GM19239 (cell line): ENCODE measurements at places on chromosomes 1 and 21.

GRCh38 chr1:56360021-56360420, 219.3 kb downstream of the PLPP3 start:
- no peak for DNase-seq

- no peak for DNase-seq
Observed at GRCh38 chr1:43435146-43436145, 18.3 kb downstream of the HYI start.

DNA sequence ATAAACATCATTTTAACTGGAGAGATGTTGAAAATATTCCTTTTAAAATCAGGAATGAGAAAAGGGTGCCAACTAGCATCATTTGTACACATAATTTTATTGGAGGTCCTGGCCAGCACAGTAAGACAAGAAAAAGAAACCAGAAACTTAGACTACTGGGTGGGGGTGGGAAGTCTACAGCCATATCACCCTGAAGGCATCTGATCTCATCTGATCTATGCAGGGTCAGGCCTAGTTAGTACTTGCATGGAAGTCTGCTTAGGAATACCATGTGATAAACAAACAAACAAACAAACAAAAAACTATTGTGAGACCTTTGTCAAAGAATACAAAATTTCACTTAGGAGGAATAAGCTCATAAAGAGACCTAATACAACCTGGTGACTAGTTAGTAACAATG, 54.2 kb downstream of the EIF2B3 start:
- no peak for DNase-seq

DNA sequence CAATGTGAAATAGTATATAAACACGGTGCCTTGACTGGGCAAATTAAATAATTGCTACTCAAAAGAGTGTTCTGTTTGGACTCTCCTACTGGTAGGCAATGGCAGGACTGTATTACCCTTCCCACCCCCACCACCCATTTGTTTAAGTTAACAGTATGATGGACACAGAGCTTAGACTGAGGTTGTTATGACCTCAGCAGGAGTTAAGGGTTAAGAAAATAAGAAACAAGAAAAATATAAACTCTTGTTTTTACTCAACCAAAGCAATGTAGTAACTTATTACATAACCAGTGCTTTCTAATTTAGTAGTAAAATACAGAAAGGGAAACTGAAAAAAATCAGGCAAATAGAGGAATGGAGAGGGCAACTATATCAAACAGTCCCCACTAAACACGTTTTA, 19.9 kb upstream of the SERPINC1 start:
- DNase-seq: no peak

GRCh38 chr1:47030170-47030805, 6.8 kb downstream of the CYP4X1 start:
- no peak for DNase-seq

DNA sequence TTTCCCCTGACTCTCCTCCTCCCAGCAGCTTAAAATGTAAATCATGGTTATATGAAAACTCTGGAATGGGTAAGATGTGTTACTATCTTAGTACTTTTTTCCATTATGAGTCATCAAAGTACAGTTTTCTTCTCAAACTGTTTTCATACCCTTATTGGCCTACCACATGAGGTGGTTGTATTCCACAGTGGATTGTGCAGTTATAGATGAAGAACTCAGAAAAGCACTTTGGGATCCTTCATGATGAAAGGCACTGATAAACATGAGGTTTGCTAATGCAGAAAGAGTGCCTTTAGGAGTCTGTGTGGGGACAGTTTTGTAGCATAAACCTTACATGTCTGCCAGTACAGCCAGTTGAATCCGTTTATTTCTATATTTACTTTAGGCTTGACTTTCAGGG, 32.0 kb upstream of the MYOCOS start:
- DNase-seq: no peak

- no peak for DNase-seq
Observed at GRCh38 chr1:81802707-81803430, 2.1 kb downstream of the ADGRL2 start.

DNA sequence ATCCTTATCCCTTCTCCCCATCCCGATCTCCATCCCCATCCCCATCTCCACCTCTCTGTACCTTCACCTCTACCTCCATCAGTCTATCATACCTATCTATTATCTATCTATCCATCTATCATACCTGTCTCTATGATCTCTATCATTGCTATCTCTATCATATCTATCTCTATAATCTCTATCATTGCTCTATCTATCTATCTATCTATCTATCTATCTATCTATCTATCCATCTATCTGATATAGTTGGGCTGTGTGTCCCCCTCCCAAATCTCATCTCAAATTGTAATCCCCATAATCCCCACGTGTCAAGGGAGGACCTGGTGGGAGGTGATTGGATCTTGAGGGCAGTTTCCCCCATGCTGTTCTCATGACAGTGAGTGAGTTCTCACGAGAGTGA, 97.9 kb upstream of the PAXBP1 start:
- DNase-seq: no peak

DNA sequence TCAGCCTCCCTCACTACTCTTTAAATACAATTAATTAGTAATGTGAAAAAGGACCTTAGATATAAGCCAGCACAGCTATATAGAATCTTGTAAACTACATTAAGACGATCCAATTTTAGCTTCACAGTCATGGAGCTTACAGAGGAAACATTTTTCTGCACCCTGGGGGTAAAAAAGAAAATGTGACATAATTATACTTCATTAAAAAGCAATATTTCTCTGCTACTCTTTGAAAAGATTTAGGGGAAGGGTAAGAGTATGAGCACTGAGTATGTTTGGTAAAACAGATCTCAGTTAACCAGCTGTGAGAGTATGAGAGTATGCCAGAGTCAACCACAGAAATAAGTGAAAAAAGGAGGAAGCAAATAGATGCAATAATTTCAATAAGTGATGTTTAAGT, 1415.9 kb downstream of the PLA2G4A start:
- DNase-seq: no peak

GRCh38 chr1:24369801-24370200, 43.8 kb downstream of the STPG1 start:
- DNase-seq: no peak

DNA sequence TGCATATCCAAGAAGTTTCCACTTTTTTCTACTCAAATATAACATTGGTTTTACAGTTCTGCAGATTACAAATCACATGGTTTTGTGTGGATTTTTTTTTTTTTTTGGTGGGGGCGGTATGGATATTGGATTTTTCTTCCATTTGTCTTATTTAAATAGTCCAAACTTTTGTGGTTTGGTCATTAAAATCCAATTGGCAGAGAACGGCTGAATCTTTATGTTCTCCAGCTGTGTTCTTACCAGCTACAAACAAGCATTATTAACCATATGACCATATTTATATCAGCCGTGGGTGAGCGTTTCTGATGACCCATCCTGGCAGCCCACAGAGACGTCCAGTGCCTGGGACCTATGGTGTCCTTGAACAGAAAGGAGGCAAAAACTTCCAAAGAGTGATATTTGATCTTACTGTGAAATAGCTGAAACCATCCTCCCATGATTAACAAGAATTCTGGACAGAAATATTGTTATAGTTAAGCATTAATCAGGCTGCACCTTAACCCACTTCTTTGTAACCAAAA, 200.4 kb downstream of the LYPLAL1 start:
- no peak for DNase-seq

DNA sequence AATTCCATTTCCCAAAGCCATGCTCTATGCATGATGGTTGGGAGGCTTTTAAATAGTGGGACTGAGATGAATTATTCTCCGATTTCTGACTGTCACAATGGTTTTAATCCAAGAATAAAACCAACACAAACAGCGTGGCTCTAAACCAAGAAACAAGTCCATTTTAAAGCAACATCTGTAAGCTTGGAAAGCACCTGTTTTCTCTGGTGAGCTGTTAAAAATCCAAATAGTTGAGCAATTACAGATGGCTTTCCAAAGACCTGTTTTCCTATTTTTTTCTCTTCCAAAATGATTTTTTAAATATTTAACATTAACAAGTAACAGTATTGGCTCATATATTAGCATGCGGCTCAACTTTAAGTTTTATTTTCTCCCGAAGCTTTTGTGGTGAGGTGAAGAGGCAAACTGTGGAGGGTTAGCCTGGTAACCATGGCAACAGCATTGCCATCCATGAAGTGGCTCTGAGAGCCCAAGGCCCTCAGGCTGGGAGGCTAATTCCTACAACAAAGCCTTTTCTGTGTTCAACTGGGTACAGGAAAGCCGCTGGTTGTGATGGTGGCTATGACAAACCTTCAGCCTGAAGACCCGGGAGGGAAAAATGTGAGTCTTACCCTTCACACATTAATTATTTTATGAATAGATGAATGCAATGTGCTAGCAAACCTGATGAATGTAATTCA, 56.7 kb upstream of the B3GALT5 start:
- no peak for DNase-seq

DNA sequence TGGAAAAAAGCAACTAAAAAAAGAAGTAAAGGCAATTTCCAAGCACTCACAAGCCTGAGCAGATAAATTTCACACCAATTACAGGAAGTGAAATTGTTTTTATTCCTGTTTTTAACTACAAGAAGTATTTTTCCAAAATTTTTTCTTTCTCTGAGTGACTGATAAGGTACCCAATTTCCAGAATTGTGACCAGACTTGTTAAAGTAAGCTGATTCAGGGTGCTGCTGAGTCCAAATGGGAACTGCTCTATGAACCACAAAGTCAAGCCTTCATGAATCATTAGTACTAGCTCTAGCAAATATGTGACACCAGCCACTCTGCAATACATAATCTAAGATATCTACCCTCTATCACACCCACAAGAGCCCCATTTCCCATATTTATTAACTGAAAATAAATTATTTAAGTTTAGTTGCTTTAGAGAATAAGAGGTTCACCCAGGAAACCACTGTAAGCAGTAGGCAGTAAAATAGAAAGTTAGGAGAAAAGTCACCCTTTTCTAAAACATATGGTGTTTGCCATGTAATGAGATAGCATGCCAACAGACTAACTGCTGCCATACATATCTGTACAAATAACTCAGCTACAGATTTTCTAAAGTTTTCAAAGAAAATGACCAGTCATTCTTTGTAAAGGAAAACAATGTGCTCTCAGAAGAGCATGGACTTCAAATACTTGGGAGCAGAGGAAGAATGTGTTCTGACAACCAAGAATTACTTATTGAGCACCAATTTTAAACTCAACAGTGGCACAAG, 43.1 kb upstream of the TNFSF18 start:
- DNase-seq: no peak

DNA sequence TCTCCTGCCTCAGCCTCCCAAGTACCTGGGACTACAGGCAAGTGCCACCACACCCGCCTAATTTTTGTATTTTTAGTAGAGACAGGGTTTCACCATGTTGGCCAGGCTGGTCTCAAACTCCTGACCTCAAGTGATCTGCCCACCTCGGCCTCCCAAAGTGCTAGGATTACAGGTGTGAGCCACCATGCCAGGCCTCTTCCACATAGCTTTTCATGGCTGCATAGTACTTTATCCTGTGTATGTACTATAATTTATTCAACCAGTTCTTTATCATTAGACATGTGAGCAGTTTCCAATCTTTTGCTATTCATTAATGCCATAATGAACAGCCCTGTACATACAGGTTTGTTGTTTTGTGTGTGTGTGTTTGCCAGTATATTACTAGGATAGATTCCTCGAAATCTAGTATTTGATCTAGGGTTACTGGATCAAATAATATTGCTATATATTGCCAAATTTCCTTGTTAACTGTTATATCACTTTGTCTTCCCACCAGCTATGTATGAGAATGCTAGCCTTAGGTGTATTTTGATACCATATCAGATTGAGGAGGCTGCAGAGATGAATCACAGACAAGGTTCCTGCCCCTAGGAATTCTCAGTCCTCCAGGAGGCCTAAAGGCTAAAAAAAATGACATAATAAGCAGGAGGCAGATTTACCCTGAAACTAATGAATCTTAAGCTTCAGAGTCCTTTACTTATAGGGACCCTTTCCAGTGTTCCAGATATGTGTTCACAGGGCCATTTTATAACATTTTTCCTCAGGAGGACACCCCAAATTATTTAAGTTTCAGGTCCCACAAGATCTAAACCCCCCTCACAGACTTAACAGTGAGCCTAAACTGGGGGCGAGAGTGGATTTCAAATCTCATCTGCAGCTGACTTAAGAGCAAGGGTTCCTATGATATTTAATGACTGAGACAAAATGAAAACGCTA, 2.1 kb upstream of the PDIK1L start:
- no peak for DNase-seq

DNA sequence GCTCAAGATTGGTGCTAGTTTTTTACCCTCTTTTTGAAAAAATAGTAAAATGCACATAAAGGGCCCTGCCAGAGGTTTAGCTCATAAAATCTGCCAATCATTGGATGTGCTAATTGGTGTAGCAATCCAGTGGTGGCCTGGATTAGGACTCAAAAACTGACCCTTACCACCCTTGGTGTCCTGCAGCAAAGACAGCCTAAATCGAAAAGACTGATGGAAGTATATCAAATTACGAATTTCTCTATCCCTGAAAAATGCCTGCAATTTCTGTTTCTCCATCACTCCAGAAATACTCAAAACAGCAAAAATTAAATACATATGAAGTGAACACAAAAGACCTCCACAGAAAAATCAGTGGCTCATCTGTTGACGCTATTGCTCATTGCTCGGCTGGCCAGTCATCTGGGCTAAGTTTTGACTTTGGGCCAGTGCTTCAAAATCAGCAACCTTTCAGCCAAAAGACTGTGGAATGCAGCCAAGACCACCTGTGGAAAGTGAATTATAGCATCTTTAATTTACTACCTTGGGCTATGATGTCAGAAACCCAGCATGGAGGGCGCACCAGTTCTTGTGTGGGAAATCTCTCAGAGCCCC, 30.0 kb downstream of the WLS start:
- no peak for DNase-seq

DNA sequence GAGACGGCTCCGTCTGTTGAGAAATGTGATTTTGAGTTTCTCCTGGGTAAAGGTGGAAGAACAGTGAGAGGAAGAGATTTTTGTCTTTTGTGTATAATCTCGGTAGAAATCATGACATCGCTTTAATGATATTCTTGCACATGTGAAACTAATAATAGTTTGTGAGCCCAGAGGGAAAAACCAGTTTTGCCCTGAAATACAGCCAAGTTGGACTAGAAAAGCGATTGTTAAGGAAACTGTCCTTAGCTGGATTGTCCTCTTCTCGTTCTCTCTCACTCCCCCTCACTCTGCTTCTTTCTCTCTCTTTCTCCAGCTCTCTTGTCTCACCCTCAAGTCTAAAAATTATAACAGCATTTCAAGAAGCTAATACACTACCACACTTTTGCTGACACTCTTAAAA, 17.1 kb downstream of the KCNJ6 start:
- DNase-seq: no peak

- no peak for DNase-seq
Observed at GRCh38 chr1:193264313-193265065, 78.1 kb upstream of the B3GALT2 start.

- no peak for DNase-seq
Observed at GRCh38 chr1:53073868-53074311, 11.9 kb downstream of the PODN start.

DNA sequence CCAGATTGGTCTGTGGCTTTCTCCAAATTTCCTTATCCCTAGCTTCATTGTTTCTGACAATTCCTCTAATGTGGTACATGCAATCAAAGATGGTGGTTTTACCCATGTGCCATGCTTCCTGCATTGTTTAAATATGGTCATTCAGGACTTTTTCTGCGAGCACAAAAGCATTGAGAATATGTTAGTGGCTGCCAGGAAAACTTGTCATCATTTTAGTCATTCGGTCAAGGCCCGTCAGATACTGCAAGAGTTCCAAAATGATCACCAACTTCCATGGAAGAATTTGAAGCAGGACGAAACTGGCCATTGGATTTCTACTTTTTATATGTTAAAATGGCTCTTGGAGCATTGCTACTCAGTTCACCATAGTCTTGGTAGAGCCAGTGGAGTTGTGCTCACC, 3.7 kb downstream of the ZBED6 start:
- DNase-seq: no peak
